ENCODE measurements at places on chromosomes 4 and X.

GRCh38 chr4:157978680-157979361 lies 194.0 kb downstream of the GASK1B start:
- peak; percentile 1 for DNase-seq

DNA sequence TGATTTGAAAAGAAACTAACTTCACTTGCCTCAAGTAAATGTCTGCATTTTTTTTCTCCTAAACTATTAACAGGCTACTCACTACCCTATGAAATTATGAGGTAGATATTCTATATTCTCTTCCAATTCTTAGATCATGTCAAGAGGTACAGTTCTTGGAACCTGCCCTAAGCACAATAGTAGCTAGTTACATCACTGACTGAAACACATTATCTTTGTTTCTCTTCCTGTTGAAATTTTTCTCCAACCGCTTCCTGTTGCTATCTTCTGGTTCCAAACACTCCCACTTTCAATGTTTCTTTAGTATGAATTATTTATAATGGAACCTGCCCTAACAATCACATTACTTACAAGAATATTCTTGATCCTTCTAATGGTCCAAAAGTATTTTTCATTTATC lies 5.0 kb upstream of the BANK1 start:
- DNase-seq: no peak

DNA sequence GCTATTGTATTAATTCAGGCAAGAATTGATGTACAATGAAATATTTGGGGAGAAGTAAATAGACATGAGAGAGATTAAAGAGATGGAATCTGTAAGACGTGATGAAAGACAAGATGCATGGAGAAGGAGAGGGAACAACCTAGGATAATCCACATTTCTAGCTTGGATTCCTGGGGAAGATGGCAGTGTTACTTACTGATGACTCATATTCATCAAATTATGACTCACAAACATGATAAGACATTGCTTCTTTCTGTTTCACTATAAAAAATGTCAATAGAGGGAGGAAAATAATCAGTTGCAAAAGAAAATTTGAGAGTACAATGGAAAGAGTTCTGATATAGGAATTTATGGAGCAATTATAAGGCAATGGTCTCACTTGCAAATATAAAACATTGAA lies 104.1 kb upstream of the BMP3 start:
- no peak for DNase-seq

DNA sequence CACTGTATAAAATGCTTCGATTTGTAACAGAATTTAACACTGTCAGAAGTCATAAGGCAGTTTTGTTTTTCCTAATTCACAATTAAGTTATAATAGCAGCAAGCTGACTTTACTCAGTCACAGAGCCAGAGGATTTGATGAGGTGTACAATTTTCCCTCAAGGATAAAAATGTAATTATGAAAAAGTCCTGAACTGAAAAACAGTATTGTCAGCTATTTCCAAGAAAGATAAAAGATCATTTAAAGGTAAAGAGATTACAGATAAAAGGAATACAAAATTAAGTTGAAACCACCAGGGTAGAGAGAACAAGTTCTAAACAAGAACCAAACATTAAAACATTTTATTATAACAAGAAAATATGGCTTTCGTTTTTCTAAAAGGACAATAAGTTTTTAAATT lies 86.8 kb upstream of the ZFP42 start:
- DNase-seq: no peak

- no peak for DNase-seq
Measured at GRCh38 chr4:152248347-152248746, 287.5 kb downstream of the FBXW7 start.

All from CD4-positive, alpha-beta T cell treated with Interleukin-6 for 4 hours (primary cell).